ENCODE measurements at places on chromosomes 12 and 14.

DNA sequence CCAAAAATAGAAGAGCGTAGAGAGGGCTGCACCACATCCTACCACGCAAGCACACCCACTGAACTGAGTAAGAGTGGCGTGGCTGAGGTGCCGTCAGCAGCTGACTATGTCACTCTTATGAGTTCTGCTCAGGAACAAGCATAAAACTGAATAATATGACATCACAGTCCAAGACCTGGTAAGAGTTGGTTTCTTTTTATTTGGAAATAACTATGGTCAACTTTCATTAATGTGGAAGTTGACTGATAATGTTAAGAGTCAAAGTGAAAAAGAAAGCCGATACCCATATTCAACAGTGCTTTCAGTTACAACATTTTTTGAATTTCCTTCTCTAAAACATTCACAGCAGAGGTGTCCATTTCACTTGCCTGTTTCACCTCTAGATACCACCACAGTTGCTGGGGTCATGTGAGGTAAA lies 44.6 kb downstream of the GNS start:
- no peak for DNase-seq

DNA sequence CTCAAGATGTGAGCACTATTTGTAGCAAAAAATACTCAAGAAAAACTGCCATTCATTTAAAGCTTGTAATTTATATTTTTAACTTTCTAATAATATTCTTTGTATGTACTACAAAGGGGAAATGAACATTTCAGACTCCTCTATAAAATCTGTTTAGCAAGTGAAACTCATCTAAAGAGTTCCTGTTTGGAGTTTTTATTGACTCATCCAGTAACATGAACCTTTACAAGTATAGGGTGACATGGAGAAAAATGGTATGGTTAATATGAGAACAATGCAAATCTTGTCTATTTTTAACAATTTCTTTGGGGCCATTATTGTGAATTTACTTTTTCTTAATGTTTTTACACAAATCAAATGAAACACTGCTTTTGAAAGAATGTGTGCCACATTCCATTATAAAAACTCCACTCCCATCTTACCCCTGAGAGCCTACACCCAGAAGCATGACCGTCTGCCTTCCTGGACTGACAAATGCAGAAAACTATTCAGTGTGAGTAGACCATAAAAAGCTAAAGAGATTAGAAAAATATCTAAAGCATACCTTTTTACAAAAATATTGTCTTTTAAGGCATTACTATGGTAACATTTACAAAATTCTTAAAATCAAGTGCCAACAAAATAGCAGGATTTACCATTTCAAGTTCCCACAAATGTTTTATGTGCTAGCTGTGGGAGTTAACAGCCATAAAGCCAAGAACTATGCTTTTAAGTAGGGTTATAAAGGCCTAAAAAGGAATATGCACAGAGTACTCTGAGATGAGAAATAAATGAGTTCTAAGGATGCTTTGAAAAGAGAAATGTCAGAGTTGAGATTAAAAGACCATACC lies 144.0 kb downstream of the ADAMTS20 start:
- peak; percentile 9 for DNase-seq

DNA sequence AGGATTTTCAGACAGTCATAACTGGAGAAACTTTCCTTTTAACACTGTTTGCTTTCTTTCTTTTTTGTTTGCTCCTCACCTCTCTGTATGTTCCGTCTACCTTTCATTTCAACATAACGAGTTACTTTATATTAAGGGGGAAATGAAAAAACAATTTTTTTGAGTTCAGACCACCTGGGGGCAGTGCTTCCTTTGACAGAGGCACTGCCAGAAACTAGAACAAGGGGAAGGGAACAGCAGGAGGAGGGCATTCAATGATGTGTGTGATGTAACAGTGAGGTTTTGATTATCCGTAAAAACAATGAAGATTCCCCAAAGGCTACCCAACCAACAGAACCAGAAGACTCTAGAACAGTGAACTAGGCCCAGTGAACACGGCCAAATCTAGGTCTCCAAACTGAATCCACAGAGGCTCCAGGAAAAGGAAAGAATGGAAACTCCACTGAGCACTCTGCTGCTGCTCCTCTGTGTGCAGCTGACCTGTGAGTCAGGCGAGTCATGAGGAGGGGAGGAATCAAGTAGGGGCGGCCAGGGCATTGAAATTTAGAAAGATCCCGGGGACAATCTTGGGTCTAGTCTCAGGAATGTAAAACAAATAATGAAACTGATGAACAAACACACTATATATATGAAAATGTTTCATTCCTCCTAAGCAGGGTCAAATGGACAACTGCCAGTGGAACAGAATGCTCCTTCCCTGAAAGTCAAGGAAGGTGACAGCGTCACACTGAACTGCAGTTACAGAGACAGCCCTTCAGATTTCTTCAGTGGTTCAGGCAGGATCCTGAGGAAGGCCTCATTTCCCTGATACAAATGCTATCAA lies 323.5 kb downstream of the DAD1 start:
- no peak for DNase-seq

GRCh38 chr12:31828071-31828470 lies 99.2 kb upstream of the AMN1 start:
- no peak for DNase-seq

- DNase-seq, result no peak
Measured at GRCh38 chr12:109716512-109717389, 3.1 kb downstream of the FAM222A start.

Measured in stromal cell of bone marrow (primary cell).